ENCODE measurements at places on chromosomes 11 and 22. TPM values are rescaled to one million over a fixed set of nuclear protein-coding genes. Genes with fewer than 3 reads are reported as not detected.

Gene ELMOD1
- 1.2 TPM for total RNA-seq

DNA sequence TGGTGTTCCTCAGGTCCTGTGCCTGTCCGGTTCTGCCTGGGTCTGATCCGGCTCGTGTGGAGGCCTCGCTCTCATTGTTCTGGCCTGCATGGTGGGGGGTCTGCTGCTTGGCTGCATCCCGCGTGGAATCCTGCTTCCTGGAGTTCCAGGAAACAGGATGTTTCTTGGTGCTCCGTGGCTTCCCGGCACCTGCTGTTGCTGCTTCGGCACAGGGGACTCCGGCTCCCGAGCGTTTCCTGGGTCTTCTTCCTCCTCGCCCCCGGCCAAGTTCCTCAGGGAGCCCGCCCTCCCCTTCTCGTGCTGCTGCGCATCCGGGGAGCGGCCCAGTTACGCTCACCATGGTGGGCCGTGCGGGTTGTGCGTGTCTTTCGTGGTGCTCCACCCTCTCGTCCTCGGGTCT, 29.9 kb downstream of the GLB1L2 start:
- DNase-seq = no peak

Gene TENM4
- 0.13 TPM for total RNA-seq

Gene GATD1
- total RNA-seq = 32.4 TPM

Gene SERPIND1
- not detected for total RNA-seq

DNA sequence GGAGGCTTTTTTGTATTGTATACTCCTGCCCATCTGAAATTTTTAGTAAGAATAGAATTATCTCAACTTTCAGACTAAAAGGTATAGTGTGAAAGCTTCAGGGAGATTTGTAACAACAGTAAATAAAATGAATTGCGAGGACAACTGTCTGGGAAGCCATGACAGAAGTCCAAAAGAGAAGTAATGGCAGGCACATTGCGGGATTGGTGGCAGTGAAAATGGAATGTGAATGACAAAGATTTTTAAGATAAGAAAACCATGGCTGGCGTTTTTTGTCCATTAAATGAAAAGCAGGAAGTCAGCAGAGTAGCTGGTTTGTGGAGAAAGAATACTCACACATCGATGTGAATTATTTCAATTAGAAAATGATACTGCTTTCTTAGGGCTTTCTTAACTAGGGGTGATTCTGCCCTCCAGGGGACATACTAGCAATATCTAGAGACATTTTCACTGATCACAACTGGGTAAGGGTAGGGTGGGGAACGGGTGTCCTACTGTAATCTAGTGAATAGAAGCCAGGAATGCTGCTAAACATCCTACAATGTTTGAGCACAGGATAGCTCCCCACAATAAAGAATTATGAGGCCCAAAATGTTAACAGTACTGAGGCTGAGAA, 1.6 kb downstream of the NPAT start:
- no peak for DNase-seq

DNA sequence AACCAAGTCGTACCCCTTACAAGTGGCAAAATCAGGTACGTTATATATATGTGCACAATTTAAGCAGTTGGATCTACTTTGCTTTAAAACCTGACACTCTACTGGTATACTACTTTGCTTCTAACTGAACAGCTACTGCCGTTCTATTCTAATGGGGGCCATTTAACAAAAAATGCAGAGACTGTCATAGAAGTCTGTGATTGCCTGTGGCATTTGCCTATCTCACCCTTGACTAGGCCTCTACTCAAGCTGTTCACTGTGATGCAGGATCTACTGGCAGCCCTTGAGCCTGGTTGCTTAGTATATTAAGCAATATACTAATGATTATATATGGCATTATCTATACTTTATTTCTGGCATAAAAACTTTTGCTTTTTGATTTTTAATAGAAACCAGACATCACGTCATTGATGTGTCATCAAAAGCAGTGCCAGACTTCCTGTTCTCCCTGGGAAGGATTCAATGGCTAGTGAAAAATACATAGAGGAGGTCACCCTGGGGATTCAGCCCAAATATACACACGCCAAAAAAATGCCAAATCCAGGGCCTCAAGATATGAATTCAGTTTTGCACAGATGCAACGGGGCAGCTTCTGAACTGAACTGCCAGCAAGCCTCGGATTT, 40.0 kb upstream of the FIBIN start:
- no peak for DNase-seq

GRCh38 chr11:72792437-72793021, 1.3 kb downstream of the STARD10 start:
- DNase-seq = no peak

DNA sequence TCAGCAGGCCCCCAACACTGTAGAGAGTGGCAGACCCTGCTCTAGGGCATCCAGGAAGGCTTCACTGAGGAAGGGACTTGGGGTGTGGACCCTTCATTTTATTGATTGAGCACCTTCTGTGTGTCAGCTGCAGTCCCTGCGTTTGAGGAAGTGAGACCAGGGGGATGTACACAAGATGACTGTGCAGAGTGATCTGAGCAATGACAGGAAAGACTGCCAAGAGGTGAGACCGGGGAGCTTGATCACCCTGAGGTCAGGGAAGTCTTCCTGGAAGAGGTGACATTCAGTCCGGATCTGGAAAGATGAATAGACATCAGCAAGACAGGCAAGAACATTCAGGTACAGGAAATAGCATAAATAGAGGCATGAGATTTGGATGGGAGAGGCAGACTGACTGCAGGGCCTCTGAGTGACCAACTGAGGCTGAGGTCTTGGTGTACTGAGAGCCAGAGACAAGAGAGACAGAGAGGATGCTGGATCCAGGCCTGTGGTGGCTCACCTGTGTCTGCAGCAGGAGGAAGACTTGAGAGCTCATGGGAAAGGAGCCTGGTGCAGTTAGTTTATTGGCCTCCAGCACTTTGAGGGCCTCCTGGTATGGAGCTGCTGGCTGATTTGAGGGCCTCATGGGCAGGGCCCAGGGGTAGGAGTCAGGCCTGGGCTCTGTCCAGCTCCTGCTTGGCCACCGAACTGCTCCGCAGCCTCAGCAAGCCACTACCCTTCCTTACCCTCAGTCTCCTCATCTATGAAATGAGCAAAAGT, 5.2 kb downstream of the DGAT2 start:
- no peak for DNase-seq

GRCh38 chr22:23555118-23555517, 25.0 kb downstream of the IGLL1 start:
- DNase-seq = no peak

Gene TESMIN
- total RNA-seq = 2.1 TPM

Gene UPK3A
- total RNA-seq = not detected

Gene MFRP
- not detected for total RNA-seq

Gene RPS6KA4
- total RNA-seq = 35.8 TPM

GRCh38 chr11:67344264-67344663, 9.1 kb downstream of the POLD4 start:
- DNase-seq = no peak

Gene CTTN
- 243 TPM for total RNA-seq

GRCh38 chr11:36116161-36116560, 172.3 kb downstream of the LDLRAD3 start:
- DNase-seq = peak; percentile 81

- no peak for DNase-seq
Measured at GRCh38 chr11:14768526-14769188, 123.4 kb downstream of the CYP2R1 start.

Gene SCGB1C1
- total RNA-seq = not detected

GRCh38 chr11:72758690-72759389, 6.6 kb upstream of the ARAP1 start:
- no peak for DNase-seq

GRCh38 chr11:117560780-117561530, 233.3 kb downstream of the CEP164 start:
- DNase-seq = no peak

Measured in dermis microvascular lymphatic vessel endothelial cell (primary cell).